KBM-7 (cell line): ENCODE measurements at places on chromosomes 11 and 22.

DNA sequence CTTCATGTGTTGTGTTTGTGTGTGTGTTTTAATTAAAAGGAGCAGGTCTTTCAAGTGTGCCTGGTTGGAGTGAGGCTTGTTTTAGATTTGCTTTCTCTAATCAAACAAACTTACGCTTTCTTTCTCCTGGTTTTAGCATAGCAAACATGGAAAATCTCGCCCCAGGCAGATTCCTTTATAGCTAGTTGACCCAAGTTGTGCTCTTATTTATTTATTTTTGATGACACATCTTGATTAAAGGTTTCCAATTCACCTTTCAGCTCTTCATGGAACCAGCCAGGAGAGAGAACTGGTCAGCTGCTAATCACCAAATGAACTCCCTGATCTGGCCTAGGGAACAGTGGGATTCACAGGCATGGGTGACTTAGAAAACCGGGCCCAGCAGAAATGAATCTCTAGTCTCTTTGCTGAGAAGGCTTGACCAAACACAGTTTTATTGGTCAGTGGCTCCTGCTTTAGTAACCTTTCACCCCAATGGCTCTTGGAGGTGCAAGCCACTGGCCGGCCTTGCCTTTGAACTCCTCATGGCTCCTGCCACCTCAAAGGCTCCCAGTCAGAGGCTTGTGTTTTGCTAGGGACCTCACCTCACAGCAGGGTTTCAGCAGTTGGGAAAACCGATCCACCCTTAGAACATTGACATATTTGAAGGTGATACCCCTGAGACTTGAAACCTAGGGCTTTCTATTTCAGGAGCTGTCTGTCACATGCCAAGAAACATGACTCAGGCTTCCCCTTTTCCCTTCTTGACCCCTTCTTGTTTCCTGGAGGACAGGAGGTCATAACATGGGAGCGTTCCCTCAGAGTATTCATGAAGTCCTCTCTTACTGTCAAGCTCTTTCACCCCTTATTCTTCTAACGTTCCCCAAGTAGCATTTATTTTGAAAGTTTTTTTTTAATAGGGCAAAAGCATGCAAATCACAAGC, 48.8 kb downstream of the EXT2 start:
- DNase-seq: no peak

DNA sequence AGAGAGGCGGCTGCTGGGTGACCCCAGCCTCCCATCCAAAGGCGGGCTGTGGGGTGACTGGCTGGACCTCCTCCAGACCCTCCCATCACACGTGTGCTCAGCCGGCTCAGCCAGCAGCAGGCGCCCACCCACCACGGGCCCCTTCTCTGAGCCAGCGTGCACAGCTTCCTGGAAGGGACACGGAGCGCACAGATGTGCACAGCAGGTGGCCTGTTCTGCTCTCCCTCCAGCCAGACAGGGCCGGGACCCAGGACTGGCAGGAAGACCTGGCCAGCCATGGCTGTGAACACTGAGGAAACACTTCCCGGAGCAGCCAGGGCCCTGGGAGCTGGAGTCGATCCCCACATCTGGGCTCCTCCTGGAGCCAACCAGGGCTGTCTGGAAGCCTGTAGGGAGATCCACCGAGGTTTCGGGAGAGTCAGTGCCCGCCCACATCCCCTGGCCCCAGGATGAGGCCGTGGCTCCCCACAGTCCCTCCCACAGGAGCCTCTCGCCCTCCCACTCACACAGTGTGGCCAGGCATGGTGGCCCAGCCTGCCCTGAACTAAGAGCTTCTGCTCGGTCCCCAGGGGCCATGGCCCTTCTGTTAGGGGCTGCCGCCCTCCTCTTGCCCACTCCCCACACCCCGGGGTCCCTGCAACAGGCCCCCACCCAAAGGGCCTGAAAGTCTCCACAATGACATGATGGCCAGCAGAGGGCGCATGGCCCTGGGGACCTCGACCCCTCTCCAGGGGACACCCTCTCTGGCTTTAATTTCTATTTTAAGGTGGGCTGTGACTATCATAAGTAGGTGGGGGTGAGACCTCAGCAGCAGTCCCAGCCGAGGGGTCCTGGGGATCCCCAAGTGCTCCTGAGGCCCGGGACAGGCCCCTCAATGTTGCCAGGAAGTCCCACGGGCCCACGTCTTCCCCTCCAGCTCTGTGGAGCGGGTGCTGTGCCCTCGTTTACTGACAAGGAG, 90.6 kb upstream of the FGF3 start:
- no peak for DNase-seq

DNA sequence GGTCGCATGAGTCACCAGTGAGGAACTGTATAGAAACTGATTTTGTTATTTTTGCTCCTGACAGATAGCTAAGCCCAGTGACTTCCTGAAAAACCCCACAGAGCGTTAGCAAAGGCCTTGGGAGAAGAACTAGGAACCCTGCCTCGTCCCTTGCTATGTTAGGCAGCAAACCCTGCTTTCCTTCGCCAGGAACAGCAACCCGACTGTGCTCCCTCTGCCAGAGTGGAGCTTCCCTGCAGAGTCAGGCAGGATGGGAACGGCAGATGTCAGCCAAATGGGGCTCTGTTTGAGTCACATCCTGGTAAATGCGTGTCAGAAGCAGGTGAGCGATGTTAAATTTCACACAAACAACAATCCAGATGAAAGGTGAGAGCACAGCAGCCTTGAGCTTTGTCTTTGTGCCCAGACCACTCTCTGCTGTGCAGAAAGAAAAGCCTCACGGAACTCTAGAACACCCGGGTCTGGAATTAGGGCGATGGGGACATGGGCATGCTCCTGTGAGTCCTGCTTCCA, 186.6 kb downstream of the ADAMTS15 start:
- DNase-seq: no peak

DNA sequence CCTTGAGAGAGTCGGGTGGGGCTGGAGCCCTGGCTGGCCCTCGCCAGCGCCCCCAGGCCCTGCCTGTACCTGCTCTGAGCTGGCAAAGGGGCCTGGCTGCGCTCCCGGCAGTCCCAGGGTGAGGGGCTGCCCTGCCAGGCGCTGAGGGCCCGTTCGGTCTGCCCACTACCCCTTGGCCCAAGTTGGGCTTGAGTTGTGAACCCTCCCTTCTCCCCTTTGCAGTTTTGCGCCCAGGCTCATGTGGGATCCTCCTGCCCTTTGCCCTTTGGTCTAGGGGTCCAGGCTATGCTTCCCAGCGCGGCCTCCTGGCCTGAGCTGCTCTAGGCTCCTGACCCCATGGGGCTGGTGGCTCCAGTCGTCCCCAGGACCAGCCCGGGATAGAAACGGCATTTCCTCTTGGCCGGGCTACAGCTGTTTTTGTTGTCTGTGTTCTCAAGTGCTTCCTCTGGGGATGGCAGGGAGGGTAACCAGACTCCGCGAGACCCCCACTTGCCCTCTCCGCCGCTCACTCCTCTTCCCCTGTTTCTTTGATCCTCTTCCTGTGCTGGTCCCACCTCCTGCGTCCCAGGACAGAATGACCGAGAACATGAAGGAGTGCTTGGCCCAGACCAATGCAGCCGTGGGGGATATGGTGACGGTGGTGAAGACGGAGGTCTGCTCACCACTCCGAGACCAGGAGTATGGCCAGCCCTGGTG, 34.9 kb downstream of the PRDM11 start:
- DNase-seq: no peak

DNA sequence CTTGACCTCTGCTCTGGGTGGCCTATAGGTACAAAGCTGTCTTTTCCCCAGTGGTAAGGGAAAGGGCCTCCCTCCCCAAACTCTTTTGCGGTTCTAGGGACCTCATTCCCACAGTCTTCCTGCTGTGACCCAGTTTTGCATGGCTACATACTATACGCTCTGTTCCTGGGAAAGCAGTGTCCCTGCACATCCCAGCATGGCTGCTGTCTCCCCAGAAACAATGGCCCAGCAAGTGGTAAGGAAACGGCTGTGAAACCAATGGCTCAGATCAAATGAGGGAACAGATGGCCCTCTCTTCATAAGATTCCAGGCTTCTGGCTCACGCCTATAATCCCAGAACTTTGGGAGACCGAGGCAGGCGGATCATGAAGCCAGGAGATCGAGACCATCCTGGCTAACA, 41.1 kb downstream of the RPL27A start:
- no peak for DNase-seq

DNA sequence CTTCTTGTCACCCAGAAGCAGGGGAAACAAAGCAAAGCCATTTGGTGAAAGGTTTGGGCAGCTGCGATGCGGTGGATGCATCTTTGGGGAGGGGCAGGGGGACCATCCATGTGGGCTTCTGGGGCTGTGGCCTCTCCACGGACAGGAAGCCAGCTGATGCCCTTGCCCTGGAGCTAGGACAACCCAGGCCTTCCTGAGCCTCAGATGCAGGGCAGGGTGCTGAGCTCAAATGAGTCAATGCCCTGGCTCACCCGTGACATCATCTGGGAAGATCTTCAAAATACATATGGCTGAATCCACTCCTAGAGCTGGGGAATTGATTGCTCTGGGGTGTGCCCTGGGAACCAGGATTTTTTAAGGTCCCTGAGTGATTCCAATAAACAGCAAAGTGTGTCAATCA, 1418.2 kb downstream of the TBC1D22A start:
- DNase-seq: no peak

GRCh38 chr22:31150615-31151014, 9.4 kb upstream of the RNF185 start:
- DNase-seq: no peak

DNA sequence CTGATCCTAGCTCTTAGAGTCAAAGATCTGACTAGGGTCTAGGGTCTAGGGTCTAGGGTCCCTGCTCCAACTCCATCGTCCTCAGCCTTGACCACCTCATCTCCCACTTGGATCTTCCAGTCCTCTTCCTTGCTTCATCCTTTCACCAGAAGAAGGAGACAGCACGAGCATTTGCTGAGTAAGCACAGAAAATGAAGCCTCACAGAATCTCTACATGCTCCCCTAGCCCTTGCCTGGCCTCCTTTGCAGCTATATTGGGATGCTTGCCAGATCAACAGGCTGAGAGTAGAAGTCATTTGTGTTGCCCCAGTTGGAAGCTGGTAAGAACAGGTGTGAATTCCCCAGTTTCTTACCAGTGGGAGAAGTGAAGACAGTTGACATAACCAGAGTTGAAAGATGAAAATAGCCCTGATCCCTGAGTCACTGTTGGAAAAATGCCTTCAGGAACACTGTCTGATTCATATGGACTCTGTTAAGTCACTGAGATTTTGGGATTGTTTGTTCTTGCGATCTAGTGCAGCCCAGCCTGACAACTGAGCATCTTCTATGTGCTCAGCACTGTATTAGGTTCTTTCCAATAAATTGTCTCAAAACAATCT, 552.5 kb downstream of the INSC start:
- no peak for DNase-seq

- no peak for DNase-seq
Observed at GRCh38 chr11:109326781-109327180, 95.2 kb upstream of the C11orf87 start.

GRCh38 chr11:117631336-117632140, 165.5 kb downstream of the DSCAML1 start:
- no peak for DNase-seq

GRCh38 chr11:77959434-77959833, 35.0 kb downstream of the INTS4 start:
- DNase-seq: no peak

DNA sequence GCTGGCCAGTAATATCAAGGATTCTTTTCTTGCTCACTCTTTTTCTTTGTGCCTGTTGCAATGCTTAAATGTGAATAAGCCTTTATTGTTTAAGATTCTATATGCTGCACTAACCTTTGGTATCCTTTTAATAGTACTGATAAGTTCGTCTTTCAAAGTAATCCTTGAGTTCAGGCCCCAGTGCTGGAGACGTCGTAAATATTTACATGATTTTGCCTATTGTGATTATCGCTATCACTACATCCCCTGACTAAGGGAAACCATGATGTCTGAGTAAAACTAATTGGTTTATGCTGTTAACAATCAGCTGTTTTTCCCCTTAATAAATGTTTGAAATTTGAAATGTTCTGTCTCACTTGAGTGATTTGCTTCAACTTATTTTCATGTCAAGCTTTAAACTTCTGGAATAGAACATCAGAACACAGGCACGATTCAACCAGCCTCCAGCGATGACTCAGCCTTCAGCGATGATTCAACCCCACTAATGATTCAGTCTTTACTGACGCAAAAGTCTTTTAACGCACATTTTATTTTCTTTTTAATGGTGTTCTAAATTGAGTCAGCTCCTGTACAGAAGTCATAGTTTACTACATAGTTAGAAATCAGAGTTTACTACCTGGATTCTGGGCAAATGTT, 3.9 kb downstream of the HTATIP2 start:
- DNase-seq: no peak

- DNase-seq: no peak
Observed at GRCh38 chr11:69309631-69310280, 15.8 kb downstream of the MYEOV start.

GRCh38 chr22:25774575-25775026, 32.6 kb downstream of the MYO18B start:
- DNase-seq: no peak

- peak; percentile 38 for DNase-seq
Observed at GRCh38 chr11:110087812-110088534, 5.2 kb upstream of the ZC3H12C start.

- DNase-seq: no peak
Observed at GRCh38 chr11:1356007-1356435, 33.7 kb upstream of the BRSK2 start.

GRCh38 chr11:76388408-76388807, 7.3 kb downstream of the GVQW3 start:
- no peak for DNase-seq

GRCh38 chr22:37634417-37634924, 5.0 kb upstream of the SH3BP1 start:
- no peak for DNase-seq

GRCh38 chr22:33908171-33909074, 11.9 kb downstream of the LARGE1 start:
- no peak for DNase-seq

DNA sequence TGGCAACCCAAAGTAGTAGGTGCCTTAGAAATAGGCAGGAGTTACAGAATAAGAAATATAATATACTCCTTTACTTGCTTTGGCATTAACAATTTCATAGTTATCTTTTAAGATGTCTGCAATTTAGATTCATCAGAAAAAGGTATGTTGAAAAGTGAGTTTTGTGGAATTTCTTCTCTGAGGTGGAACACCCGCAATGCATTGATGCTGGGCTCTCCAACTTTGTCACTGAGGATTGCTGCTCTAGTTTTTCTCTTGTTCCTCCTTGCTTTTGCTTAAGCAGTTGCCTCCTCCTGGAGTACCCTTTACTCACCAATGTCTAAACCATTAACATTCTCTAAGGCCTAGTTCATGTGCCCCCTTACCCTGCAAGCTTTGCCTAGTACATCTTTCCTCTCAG, 14.1 kb upstream of the ME3 start:
- DNase-seq: no peak

DNA sequence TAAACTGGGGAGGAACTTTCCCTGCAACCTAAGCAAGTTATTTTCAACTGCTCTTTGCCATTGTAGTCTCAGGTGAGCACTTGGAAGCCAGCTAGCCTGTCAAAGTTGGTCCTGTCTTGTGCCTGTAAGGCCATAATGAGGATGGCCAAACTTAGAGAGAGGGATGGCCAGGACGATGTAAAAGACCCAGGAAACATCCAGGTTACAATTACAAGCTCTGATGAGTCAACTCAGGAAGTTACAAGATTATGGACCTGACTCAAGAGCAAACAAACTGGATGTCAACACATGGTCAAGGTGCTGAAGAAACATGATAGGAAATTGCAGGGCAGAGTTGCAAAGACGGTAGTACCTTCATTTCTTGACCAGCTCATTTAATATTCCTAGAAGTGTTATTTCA, 1.6 kb downstream of the GTPBP1 start:
- DNase-seq: no peak
